ENCODE measurements at places on chromosomes 7 and 10. TPM values are rescaled to one million over a fixed set of nuclear protein-coding genes. Genes with fewer than 3 reads are reported as not detected.
A peak's percentile ranks its signal among the peaks of the same experiment; 100 is the strongest.

Gene LIPJ
- not detected for total RNA-seq

Gene ABCB8
- total RNA-seq: 20.6 TPM

Gene ZCWPW1
- 2.1 TPM for total RNA-seq

Gene KIAA1217
- 24.0 TPM for total RNA-seq

Gene BAIAP2L1
- 1.7 TPM for total RNA-seq

Gene RBAK
- 6.9 TPM for total RNA-seq

Gene PRR15
- total RNA-seq: 4.2 TPM

Gene LGI1
- 0.44 TPM for total RNA-seq

Gene CYP2C19
- not detected for total RNA-seq

Gene SPDYE5
- not detected for total RNA-seq

Gene DPCD
- 40.3 TPM for total RNA-seq

DNA sequence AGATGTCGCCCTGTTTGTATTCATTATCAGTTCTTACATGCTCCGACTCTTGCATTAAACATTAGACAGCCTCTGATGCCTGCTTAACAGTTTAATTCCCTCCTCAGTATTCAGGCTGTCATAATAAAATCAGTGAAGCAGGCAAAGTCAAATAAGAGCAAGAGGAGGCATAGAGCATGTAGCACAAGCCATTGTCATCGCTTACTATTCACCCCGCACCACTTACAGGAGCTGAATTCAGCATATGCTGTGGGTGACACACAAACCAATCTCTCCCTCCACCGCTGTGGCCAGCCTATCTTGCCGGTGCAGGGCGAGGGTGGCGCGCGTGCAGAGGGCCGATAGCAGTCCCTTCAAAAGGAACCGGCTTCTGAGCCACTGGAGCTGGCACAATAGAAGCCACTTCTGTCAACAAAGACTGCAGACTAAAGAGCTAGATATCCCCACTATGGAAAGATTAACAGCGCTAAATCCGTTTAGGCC lies 433.2 kb upstream of the MGMT start:
- H3K27ac ChIP-seq: no peak overlapping the region
- H3K4me1 ChIP-seq: no peaks in the 10 kb centered on the region

DNA sequence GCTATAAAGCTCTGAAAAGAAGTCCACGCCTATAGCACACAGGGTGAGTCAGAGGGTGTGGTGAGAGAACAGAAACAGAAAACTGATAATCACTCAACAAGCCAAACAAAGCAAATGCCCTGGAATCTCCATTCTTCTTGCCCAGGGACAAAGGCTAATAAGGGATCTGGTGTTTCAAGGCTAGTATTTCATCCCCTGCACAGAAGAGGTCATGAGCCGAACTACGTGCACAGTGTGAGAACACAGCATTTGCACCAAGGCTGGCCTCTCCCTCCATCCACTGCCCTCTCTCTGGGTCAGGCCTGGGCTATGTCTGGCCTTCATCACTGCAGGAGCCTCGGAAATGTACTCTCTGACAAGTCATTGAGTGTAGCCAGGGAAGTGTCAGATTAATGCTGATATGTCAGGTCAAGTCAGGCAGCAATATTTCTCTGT lies 42.7 kb downstream of the PRR15 start:
- H3K4me1 ChIP-seq: no peaks in the 10 kb centered on the region
- no peak for DNase-seq
- H3K36me3 ChIP-seq: no peaks in the 10 kb centered on the region
- no peaks in the 10 kb centered on the region for H3K27me3 ChIP-seq
- H3K27ac ChIP-seq: no peak overlapping the region

- H3K27ac ChIP-seq: no peak overlapping the region
- no peak for DNase-seq
- no peaks in the 10 kb centered on the region for H3K36me3 ChIP-seq
- peaks cover 39% of the 10 kb centered on the region for H3K4me1 ChIP-seq
- no peak overlapping the region for H3K4me3 ChIP-seq
Measured at GRCh38 chr10:63696205-63696604, 175.0 kb downstream of the REEP3 start.

DNA sequence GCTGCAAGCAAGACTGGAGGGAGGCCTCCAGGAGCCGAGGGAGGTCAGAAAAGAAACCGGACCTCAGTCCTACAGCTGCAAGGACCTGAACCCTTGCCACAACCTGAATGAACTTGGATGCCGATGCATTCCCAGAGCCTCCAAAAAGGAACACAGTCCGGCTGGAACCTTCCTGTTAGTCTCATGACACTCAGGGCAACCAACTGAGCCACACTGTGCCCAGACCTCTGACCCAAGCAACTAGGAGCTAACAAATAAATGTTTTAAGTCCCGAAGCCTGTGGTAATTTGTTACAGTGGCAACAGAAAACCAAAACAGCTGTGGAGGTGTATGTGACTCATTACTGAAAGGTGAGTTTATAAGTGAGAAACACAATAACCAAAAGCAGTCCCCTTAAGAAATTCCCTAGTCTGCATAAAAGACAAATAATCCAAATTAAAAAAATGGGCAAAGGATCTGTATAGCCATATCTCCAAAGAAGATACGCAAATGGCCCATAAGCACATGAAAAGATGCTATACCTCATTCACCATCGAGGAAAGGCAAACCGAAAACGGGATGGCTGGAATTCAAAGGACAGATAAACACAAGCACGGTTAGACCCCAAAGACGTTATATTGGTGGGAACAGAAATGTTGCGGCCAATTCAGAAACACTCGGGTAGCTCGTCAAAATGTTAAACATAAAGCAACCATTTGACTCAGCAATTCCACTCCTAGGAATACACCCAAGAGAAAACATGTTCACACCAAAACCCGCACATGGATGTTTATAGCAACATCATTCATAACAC lies 24.8 kb downstream of the GNA12 start:
- H3K4me1 ChIP-seq: no peaks in the 10 kb centered on the region
- H3K36me3 ChIP-seq: no peaks in the 10 kb centered on the region
- no peak for DNase-seq
- H3K27me3 ChIP-seq: no peaks in the 10 kb centered on the region
- H3K27ac ChIP-seq: peak overlapping the region; percentile 69

GRCh38 chr7:120344276-120344675 lies 71.3 kb downstream of the KCND2 start:
- no peaks in the 10 kb centered on the region for H3K4me1 ChIP-seq
- H3K4me3 ChIP-seq: no peak overlapping the region
- H3K27me3 ChIP-seq: no peaks in the 10 kb centered on the region
- no peak for DNase-seq
- no peaks in the 10 kb centered on the region for H3K36me3 ChIP-seq

DNA sequence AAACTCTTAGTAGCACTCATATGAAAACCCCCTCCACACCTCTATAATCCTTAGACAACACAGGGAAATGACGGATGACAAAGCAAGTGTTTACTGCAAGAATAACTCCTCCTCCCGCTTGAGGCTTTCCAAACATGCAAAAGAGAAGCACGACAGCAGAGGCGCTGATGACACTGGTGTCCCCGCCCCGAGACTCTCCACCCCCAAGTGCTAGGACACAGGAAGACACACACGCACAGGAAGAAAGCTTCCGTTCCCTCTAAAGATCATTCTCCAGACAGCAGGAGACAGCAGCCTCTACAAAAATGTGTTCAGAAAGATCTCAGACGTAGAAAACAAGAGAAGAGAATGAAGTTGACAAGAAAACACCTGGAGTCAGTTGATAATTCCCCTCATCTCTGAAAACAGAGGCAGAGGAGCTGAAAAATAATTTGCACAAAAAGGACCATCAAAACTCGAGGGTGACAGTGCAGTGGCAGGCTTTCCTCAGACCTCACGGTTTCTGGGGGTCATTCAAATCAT lies 90.2 kb downstream of the DLG5 start:
- peak; percentile 86 for DNase-seq
- peak overlapping the region; percentile 52 for H3K27ac ChIP-seq
- H3K27me3 ChIP-seq: no peaks in the 10 kb centered on the region
- no peak overlapping the region for H3K4me3 ChIP-seq
- H3K4me1 ChIP-seq: no peaks in the 10 kb centered on the region
- H3K36me3 ChIP-seq: peaks cover 44% of the 10 kb centered on the region

DNA sequence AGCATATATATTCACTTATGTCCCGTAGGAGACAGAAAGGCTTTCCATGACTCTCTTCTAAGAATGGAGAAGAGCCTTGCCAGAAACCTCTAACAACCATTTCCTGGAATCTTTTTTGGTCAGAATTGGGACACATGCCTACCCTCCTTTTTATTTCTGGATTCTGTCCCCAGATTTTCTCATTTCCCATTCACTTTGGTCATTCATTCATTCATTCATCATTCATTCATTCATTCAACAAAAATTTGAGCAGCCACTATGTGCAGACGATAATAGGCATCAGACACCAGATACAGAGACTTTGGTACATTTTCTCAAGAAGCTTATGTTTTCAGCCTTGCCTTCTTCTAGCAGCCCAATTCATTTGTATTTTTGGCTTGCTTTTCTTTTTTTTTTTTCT lies 6.0 kb downstream of the ENTPD7 start:
- no peaks in the 10 kb centered on the region for H3K27me3 ChIP-seq
- H3K4me1 ChIP-seq: peaks cover 16% of the 10 kb centered on the region
- H3K27ac ChIP-seq: no peak overlapping the region
- H3K4me3 ChIP-seq: no peak overlapping the region
- DNase-seq: no peak

GRCh38 chr7:139557857-139558581 lies 34.5 kb downstream of the CLEC2L start:
- H3K36me3 ChIP-seq: no peaks in the 10 kb centered on the region
- H3K27ac ChIP-seq: no peak overlapping the region
- H3K4me3 ChIP-seq: no peak overlapping the region
- H3K4me1 ChIP-seq: no peaks in the 10 kb centered on the region

- no peaks in the 10 kb centered on the region for H3K27me3 ChIP-seq
- H3K4me1 ChIP-seq: peaks cover 8% of the 10 kb centered on the region
- no peak overlapping the region for H3K4me3 ChIP-seq
- H3K36me3 ChIP-seq: no peaks in the 10 kb centered on the region
- no peak overlapping the region for H3K27ac ChIP-seq
Measured at GRCh38 chr7:129163875-129164544, 19.5 kb downstream of the TSPAN33 start.

DNA sequence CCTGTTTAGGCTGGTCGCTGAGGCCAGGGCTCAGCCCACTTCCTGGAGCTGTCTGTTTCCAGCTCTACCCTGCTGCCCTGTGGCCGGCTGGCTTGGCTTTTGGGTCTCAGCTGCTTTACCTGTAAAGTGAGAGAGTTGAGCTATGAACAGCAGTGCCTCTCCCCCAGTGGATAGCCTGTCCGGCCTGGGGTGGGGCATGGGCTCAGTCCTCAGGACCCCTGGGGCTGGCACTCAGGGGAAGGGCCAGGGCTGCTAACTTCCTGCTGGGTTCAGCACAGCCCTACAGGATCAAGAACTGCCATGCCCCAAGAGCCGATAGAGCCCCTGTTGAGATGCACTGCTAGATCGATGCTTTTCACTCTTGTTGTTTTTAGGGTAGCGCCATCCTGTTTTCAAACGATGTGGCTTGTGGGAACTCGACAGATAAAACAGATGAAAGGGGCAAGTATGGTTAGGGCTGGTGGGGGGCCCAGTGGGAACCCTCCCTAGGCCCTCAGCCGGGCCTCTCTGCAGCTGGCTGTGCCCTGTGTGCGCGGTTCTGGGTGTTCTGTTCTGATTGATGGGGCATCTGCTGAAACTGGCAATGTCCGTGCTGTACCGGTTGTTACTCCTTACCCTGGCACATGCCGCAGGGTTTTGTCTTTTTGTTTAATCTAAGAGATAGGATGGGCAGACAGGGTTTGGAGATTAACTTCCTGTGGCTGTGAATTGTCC lies 10.0 kb upstream of the SFRP5 start:
- DNase-seq: no peak
- H3K27ac ChIP-seq: peak overlapping the region; percentile 71
- no peaks in the 10 kb centered on the region for H3K36me3 ChIP-seq
- H3K4me3 ChIP-seq: no peak overlapping the region

DNA sequence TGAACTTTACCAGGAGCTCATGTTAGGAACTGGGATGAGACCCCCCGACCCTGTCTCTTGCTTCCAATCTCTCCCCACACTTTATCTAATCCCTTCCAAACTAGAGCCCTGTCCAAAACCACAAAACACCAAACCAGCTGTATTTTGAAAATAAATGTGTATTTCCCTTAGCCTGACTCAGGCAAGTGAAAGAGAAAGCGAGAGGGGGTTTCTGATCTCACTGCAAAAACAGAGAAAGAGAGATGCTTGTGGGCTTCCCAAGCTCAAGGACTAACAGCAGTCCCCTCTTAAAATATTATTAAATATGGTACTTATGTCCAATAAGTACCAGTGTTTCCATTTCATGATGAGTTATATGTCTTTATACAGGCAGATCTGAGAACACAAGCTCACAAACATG lies 122.0 kb downstream of the AGMO start:
- no peak for DNase-seq
- no peaks in the 10 kb centered on the region for H3K36me3 ChIP-seq
- H3K4me1 ChIP-seq: no peaks in the 10 kb centered on the region
- H3K4me3 ChIP-seq: no peak overlapping the region

- no peaks in the 10 kb centered on the region for H3K27me3 ChIP-seq
- H3K4me1 ChIP-seq: no peaks in the 10 kb centered on the region
- H3K27ac ChIP-seq: no peak overlapping the region
Measured at GRCh38 chr10:103584216-103585010, 90.9 kb downstream of the NEURL1 start.

DNA sequence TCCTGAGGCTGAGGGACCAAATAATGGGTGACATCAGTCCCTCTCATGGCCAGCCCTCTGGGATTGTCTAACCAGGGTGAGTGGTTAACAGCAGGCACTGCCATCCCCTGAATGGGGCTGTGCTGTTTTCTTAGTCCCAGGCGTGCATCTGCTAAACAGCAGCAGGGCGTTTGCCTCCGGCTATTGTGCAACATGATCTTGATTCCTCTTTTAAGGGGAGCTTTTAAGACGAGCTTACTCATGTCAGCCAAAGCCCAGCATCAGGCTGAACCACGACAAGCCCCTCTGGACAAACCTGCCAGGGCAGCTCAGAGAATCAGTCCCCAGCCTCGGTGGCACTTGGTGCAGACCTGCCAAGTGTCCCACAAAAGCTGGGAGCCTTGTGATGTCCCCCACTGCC lies 16.2 kb upstream of the IGFBP3 start:
- H3K27ac ChIP-seq: no peak overlapping the region
- H3K4me3 ChIP-seq: no peak overlapping the region
- no peaks in the 10 kb centered on the region for H3K27me3 ChIP-seq
- H3K36me3 ChIP-seq: no peaks in the 10 kb centered on the region

Measured in right atrium auricular region (tissue), 2 donors.